ENCODE measurements at places on chromosomes 11 and 22.

DNA sequence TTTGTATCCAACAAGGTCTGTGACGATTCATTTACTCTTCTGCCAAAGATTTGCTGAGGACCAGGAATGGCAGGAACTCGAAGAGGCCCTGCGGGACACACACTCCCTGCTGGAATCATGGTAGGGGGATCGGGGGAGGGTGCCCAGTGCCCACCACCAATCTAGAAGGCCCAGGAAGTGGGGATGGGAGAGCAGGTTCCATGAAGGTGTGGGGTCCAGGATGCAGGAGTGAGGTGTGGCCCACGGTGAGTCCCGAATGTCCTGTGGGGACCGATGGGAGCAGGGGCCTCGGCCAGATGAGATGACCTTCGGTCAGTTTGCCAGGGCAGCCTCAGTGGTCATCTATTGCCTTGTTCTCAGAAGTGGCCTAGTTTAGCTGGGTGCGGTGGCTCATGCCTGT is 492.7 kb downstream of the BRD1 start:
- no peak for DNase-seq

- DNase-seq, result no peak
Observed at GRCh38 chr11:114563077-114563476, 3.4 kb upstream of the NXPE1 start.

- no peak for DNase-seq
Observed at GRCh38 chr11:113685654-113686359, 20.3 kb downstream of the TMPRSS5 start.

GRCh38 chr11:1642288-1643145 is 12.9 kb downstream of the KRTAP5-5 start:
- DNase-seq, result no peak

DNA sequence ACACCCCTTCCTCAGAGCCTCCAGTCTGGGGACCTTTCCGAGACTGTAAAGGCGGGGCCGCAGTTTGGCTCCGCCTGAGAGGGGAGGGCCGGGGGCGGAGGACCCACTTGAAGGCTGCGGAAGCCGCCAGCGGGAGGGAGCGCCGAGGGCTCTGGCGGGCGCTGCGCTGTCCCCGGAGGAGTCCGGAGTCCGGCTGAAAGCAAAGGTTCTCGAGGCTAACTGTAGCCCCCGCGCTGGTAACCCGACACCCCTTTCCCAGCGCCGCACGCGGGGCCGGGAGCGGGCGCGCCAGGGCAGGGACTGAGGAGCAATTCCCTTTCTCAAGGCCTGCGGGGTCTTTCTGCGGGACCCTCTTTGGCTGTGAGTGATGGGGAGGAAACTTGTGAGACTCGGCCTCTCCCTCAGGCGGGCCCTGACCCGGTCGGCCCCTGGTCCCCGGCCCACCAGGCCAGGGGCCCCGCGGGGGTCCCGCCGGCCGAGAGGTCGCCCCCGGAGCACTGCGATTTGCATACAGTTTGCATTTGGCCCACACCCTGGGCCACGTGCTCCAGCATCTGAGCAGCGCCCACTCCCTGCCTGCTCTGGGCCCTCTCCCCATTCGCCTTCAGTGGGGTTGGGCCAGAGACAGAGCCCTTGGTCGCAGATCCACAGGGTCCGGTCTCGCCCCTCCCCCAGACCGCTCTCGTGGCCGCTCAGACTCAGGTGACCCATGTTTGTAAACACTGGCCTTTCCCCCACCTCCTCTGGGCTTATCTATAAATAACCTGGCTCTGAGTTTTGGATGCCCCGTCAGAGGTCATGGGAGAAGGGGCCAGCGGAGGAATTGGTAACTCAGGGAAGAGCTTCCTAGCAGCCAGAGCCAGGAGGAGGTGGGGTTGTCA is 519 bp upstream of the ART5 start:
- peak; percentile 52 for DNase-seq

DNA sequence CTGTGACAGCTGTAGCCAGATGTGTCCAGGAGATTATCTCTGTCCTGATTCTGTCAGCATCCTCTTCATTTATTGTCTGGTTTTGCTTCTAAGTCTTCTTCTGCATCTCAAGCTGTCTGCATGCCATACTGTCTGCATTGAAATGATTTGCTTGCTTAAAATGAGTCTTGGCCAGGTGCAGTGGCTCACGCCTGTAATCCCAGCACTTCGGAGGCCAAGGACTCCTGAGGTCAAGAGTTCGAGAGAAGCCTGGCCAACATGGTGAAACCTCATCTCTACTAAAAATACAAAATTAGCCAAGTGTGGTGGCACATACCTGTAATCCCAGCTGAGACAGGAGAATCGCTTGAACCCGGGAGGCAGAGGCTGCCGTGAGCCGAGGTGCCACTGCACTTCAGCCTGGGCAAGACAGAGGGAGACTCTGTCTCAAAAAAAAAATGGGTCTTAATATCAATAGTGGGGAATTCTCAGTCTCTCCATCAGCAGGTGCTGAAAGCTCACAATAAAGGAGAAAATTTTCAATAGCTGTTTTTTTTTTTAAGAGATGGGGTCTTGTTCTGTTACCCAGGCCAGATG is 39.2 kb upstream of the AMPD3 start:
- DNase-seq, result no peak

DNA sequence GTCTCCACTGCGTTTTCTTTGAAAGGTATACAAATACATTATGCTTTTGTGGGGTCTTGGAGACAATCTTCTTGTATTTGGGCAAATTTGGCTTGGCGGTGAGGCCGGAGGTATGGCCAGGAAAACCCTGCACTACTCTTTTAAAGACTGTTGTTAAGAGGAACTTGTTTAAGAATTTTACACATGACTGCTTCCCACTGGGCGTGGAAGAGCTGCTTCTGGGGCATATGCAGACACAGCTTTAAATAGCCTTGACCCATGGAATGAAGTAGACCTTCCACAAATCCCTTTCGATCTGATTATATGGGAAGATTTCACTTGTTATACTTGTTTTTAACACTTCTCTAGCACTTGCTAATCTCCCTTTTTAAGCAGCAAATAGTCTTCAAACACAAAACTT is 453.6 kb downstream of the MN1 start:
- no peak for DNase-seq

DNA sequence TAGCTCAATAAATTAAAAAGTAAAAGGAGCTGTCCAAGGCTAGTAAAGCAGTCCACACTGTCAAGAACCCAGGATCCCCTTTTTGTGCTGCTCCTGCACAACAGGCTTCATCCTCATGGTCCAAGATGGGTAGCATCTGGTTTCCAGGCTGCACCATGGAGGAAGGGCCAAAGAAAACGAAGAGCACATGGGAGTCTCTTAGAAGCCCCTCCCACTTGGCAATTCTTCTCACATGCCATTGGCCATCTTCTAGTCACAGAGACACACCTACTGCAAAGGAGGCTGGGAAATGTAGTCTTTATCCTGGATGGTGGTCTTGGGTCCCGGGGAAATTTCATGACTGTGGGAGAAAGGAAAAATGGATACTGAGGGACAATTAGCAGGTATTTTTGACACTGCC is 37.8 kb downstream of the PRR5L start:
- no peak for DNase-seq

DNA sequence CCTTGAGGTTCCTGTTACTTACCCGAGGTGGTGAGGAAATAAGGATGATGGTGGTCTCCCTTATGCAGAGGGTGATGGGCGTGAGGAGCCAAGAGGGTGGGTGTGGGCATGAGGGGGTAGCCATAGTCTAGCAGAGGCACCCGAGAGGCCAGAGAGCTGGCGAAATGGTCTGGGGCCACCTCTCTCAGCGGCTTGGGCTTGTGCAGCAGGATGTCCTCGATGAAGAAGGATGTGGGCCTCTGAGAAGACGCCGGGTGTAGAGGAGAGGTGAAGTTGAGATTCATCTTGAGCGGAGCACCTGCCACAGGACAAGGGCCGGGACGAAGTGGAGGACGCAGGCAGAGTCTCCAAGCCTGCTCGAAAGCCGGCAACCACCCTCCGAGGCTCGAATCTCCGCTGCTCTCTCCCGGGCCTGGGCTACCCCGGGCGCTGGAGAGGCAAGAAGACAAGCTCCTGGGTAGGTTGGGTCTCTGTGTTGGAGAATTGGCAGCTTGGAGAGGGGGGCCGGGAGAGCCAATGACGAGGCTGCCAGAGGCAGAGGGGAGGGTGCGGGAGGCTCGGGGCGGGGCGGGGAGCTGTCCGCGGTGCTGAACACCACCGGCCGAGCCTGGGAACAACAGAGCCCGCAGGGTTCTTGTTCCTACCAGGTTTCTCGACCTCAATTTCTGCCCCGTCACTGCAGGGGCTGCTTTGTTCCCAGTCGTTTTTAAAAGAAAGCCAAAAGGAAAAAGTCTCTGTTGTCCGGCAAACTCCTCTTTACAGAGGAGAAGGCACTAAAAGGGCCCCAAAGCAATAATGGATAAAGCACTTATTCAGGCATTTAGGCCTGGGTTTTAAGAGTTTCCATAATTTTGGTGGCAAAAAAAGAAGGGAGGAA is at the start of gene BSX:
Gene BSX (minus strand): TSS at position 447 of the 877 bp plus-strand sequence. CDS start 163 bp downstream, at position 284.
- DNase-seq, result peak; percentile 53

DNA sequence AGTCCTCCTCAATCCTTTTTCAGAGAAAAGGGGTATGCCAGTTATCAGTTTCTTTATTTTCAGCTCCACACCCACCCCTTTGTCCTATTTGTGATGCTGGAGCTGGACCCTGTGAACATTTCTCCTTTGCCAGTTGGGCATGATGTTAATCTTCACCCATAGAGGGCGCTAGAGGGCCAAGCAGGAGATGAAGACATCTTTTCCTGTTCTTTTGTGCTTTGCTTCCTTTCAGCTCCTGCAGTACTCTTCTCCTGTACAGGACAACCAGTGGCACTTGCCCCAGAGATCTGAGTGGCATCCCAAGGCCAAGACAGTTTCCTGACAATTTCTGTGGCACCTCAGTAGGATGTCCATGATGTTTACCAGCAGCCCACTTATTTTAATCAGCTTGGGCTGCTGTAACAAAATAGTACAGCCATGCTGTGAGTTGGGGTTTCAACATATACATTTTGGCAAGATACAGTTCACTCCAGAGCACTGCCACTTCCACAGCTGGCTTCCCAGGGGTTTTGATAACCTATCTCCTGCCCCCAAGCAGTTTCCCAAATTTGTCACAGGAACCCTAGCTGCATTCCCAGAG is 4.6 kb downstream of the SAA2 start:
- peak; percentile 70 for DNase-seq

DNA sequence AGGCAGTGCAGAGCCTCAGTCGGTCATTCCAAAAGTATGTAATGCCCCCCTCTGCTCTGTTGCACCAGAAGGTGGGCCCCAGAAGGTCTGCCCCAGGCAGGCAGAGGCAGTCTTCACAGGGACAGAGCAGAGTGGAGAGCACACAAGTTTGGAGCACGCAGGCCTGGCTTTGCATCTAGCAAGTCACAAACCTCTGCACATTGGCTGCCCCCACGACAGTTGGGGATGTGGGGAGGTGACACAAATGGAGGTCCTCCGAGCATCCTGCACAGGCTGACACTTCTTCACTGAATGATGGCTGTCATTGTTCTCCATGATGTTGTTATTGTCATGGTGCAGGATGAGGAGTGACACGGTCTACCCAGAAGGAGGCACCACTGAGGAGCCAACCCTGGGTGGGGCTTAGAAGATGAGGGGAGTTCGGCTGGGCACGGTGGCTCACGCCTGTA is 11.9 kb downstream of the TOM1 start:
- no peak for DNase-seq

GRCh38 chr11:95994329-95994728 is 70.4 kb upstream of the MTMR2 start:
- no peak for DNase-seq

GRCh38 chr22:29701155-29701999 is 18.4 kb upstream of the CABP7 start:
- DNase-seq, result no peak

GRCh38 chr11:64853709-64854108 is 9.3 kb upstream of the CDC42BPG start:
- no peak for DNase-seq

GRCh38 chr22:23402275-23403151 is 177.6 kb downstream of the IGLL1 start:
- peak; percentile 84 for DNase-seq

- DNase-seq, result no peak
Observed at GRCh38 chr11:124625504-124626168, 3.0 kb downstream of the TBRG1 start.

GRCh38 chr11:80096736-80097135 is 655.9 kb upstream of the TENM4 start:
- DNase-seq, result no peak

GRCh38 chr11:10385696-10386095 is 69.4 kb upstream of the AMPD3 start:
- no peak for DNase-seq

- no peak for DNase-seq
Observed at GRCh38 chr11:110174645-110175310, 81.6 kb downstream of the ZC3H12C start.

GRCh38 chr11:133271206-133271605 is 261.1 kb downstream of the OPCML start:
- DNase-seq, result no peak

DNA sequence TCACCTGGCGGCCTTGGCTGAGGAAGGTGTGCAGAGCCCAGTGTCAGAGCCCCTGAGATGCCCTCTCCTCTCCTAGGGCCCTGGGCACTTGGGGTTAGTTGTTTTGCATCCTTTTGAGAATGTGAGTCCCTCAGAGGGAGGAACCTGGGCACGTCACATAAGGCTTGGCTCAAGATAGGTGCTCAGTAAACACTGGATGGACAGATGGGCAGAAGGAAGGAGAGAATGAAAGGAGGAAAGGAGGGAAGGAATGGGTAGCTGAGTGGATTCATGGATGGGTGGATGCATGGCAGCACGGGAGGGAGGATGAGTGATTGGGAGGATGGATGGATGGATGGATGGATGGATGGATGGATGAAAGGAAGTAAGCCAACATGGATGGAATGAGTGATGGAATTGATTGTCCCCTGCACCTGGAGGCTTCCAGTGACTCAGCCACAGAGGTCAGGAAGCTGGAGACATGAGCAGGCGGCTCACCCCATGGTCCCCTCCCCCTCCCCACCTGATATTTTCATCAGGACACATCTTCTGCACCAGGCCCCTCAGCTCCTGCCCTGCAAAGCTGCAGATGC is 62.2 kb downstream of the IGLL1 start:
- no peak for DNase-seq

GRCh38 chr11:90326647-90327046 is 103.8 kb upstream of the CHORDC1 start:
- no peak for DNase-seq

DNA sequence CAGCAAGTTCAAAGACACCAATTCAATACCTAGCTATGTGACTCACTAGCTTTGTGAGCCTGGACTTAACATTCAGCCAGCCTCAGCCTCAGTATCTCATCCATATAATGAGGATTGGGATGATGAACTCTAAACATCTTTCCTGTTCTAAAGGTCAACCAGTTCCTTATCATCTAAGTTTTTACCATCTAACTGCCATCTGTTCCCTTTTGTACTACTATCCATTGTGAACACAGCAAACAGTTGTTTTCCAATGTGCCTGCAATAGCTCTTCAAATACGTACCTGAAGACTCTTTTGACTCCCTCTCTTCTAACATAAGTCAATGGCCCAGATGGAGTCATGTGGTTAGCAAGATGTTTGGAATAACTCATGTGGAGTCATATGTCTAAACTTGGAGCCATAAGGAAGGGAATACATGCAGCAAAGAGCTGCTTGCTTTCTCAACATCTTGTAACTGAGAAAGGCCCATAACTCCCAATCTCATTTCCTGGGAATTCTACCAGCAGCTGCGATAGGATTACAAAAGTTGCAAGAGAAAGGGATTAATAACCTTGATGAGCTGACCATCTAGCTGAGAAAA is 19.4 kb downstream of the SYTL2 start:
- no peak for DNase-seq
